Large intestine (tissue), 12 donors: ENCODE measurements at places on chromosomes 2 and 18. TPM values are rescaled to one million over a fixed set of nuclear protein-coding genes. Genes with fewer than 3 reads are reported as not detected.

DNA sequence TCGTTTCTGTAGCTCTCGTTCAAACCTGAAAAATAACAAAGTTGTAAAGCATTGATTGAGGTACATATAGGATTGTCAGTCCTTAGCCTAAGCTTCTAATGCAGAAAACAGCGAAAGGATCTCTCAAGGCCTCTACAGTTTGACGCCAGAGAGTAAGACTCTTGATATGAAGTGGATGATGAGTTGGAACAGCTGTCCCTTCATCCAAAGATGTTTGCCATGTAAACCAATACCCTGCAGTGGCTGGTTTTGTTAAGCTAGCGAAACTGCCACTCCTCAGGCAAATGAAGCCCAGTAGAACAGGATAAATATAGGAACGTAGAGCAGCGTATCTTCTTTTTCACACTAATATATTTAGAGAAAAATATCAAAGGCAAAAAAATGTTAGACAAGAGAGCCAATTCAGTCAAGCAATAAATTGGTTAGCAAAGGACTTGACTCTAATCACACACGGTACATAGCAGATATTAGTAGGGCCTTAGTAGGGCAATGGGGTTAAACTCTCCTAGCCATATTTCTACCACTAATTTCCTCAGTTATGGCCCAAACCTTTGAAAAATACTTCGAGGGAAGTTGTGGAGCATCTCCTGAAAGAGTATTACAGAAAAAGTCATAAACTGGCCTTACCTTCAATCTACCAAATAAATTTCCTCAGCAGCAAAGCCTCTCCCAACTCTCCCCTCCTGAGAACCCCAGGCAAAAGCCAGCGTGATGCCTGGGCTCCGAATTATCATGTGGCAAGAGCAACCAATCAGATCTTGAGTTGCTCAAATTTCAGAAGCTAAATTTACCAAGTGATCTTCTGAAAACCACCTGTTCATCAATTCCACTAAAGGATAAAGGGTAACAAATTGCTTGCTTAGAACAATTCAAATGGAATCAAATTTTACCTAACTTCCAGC is at the start of gene NEB:
NEB (minus strand) TSS at position 706 of the 902 bp plus-strand sequence. CDS start 1,320 bp downstream, outside the sequence.
- no peak within 1 kb of the TSS for H3K27ac ChIP-seq
- no peak within 1 kb of the TSS for H3K4me3 ChIP-seq
- H3K4me1 ChIP-seq: no peaks in the 10 kb centered on the region
- no peaks in the 10 kb centered on the region for H3K27me3 ChIP-seq
- no peak for DNase-seq

- H3K4me3 ChIP-seq: no peak overlapping the region
- DNase-seq: no peak
- H3K4me1 ChIP-seq: no peaks in the 10 kb centered on the region
- no peaks in the 10 kb centered on the region for H3K27me3 ChIP-seq
Observed at GRCh38 chr2:16939771-16940170, 274.1 kb upstream of the CYRIA start.

- H3K4me3 ChIP-seq: no peak overlapping the region
- no peaks in the 10 kb centered on the region for H3K27me3 ChIP-seq
- peaks cover 13% of the 10 kb centered on the region for H3K4me1 ChIP-seq
- H3K36me3 ChIP-seq: peaks cover 2% of the 10 kb centered on the region
- DNase-seq: peak; percentile 74
- H3K27ac ChIP-seq: no peak overlapping the region
Observed at GRCh38 chr2:112749755-112750559, 14.5 kb downstream of the CKAP2L start.

DNA sequence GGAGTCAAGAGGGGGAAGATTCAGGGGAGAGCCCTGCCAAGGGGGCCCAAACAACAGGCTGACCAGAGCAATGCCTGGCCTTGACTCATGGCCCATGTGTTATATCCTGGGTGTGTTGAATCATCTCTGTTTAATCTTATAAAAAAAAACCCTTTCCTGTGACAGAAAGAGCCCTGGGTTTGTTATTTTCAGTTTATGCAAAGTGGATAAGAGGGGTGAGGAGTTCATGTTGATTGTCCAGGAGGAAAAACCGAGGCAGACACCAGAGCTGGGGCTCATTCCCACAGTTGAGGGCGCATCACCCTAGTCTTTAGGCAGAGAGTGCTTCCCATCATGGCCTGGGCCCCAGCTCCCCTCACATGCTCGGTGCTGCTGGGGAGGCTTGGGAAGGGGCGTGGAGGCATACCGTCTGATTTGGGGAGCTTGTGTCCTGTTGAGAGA is 30.9 kb upstream of the IL37 start:
- H3K4me3 ChIP-seq: no peak overlapping the region
- no peaks in the 10 kb centered on the region for H3K4me1 ChIP-seq
- H3K36me3 ChIP-seq: no peaks in the 10 kb centered on the region
- no peaks in the 10 kb centered on the region for H3K27me3 ChIP-seq
- no peak overlapping the region for H3K27ac ChIP-seq

GRCh38 chr18:66560094-66560493 is 43.8 kb downstream of the CDH19 start:
- H3K27me3 ChIP-seq: no peaks in the 10 kb centered on the region
- no peaks in the 10 kb centered on the region for H3K4me1 ChIP-seq
- no peak for DNase-seq
- H3K36me3 ChIP-seq: no peaks in the 10 kb centered on the region

DNA sequence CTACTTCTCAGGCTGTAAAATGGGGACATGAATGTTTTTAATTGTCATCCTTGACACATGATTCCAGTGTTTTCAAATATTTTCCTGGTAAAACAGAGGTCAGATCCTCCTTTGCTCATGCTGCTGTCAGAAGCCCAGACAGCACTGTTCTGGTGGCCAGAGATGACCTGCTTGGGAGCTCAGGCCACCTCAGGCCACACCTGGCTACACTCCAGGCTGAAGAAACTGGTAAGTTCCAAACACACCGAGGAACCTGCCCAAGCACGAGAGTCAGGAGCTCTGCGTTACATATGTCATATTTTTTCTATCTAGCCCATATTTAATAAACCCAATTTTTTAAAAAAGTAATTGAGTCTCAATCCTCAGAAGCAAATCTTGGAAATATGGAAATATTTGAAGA is 47.9 kb downstream of the FECH start:
- no peaks in the 10 kb centered on the region for H3K27me3 ChIP-seq
- peaks cover 3% of the 10 kb centered on the region for H3K4me1 ChIP-seq
- H3K4me3 ChIP-seq: no peak overlapping the region
- H3K36me3 ChIP-seq: no peaks in the 10 kb centered on the region
- DNase-seq: no peak

DNA sequence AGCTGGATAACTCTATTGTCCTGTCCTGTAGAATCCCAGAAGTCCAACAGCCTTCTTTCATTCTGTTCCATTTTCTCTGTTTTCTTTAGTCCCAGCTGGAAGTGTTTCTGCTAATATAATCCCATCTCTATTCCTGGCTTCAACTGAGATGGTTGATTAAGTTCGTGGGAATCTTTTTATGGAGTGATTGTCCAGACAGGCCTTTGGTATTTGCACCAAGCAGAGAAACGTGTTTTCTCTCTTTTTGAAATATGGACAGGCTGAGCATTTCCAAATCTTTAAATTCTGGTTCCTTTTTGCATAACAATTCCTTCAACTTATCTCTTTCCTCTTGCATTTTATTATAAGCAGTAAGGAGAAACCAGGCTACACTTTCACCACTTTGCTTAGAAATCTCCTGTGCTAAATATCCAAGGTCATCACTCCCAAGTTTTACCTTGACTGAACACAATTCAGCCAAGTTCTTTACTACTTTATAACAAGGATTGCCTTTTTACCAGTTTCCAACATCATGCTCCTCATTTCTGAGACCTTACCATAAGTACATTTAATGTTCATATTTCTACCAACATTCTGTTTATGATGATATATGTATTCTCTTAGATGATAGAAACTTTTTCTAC is 108.8 kb downstream of the ZFP36L2 start:
- no peak for DNase-seq
- H3K27ac ChIP-seq: no peak overlapping the region
- H3K4me1 ChIP-seq: peaks cover 8% of the 10 kb centered on the region
- no peak overlapping the region for H3K4me3 ChIP-seq
- no peaks in the 10 kb centered on the region for H3K36me3 ChIP-seq

- no peak overlapping the region for H3K4me3 ChIP-seq
- H3K27ac ChIP-seq: no peak overlapping the region
- DNase-seq: no peak
- no peaks in the 10 kb centered on the region for H3K27me3 ChIP-seq
- H3K4me1 ChIP-seq: peaks cover 14% of the 10 kb centered on the region
Observed at GRCh38 chr18:24031318-24031717, 16.8 kb downstream of the TTC39C start.

- no peaks in the 10 kb centered on the region for H3K36me3 ChIP-seq
- DNase-seq: no peak
- H3K4me1 ChIP-seq: no peaks in the 10 kb centered on the region
- H3K27me3 ChIP-seq: no peaks in the 10 kb centered on the region
- H3K27ac ChIP-seq: no peak overlapping the region
Observed at GRCh38 chr2:223554923-223555322, 47.2 kb downstream of the SCG2 start.

DNA sequence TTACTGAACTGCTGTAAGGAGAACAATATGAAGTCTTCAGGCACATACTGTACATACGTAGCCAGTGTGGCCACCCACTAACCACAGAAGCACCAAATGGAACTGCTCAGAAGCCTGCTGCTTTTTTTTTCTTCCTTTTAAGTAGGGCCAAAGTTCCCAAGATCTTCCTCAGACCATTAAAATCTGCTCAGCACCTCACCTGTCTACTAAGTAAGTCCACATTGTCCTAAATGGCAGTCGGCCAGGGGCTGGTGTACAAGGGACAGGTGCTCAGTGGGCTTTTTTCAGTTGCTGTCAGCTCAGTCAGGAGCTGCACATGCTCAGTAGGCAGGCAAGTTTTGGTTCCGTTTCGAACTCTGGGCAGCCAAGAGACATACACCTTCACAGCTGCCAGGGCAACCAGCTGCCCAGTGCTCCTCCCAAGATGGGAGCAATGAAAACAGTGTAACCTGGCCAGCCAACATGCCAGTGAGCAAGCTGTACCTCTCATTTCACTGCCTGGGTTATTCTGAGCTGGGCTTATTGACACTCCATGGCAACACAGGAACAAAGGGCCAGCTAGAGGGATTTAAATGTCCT is 86.1 kb downstream of the ACVR1 start:
- H3K27me3 ChIP-seq: no peaks in the 10 kb centered on the region
- H3K4me1 ChIP-seq: peaks cover 19% of the 10 kb centered on the region
- DNase-seq: no peak
- H3K4me3 ChIP-seq: no peak overlapping the region
- H3K36me3 ChIP-seq: no peaks in the 10 kb centered on the region
- no peak overlapping the region for H3K27ac ChIP-seq

- no peaks in the 10 kb centered on the region for H3K4me1 ChIP-seq
- H3K4me3 ChIP-seq: no peak overlapping the region
- no peaks in the 10 kb centered on the region for H3K36me3 ChIP-seq
- H3K27ac ChIP-seq: no peak overlapping the region
Observed at GRCh38 chr2:222823183-222823930, 37.5 kb upstream of the ACSL3 start.

- DNase-seq: no peak
- H3K4me1 ChIP-seq: no peaks in the 10 kb centered on the region
- no peak overlapping the region for H3K4me3 ChIP-seq
Observed at GRCh38 chr2:228983700-228984099, 287.4 kb downstream of the PID1 start.

DNA sequence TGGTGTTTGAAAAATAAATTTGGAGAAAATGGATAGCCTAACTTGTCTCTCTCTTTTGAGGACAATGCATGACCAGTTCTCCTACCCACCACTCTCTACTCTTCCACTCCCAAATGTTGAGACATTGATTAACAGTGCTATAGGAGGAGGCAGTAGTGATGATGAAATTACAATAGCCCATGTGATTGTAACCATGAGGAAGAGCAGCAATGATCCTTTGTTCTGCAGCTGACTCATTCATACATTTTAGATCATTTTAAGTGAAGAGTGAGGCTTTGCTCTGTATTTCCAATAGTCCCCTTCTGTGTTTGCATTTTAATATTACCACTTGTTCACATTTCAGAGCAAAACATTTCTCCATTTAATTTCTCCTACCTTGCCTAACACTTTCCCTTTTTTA is 592.3 kb downstream of the THSD7B start:
- H3K4me1 ChIP-seq: no peaks in the 10 kb centered on the region
- DNase-seq: no peak
- no peak overlapping the region for H3K27ac ChIP-seq

DNA sequence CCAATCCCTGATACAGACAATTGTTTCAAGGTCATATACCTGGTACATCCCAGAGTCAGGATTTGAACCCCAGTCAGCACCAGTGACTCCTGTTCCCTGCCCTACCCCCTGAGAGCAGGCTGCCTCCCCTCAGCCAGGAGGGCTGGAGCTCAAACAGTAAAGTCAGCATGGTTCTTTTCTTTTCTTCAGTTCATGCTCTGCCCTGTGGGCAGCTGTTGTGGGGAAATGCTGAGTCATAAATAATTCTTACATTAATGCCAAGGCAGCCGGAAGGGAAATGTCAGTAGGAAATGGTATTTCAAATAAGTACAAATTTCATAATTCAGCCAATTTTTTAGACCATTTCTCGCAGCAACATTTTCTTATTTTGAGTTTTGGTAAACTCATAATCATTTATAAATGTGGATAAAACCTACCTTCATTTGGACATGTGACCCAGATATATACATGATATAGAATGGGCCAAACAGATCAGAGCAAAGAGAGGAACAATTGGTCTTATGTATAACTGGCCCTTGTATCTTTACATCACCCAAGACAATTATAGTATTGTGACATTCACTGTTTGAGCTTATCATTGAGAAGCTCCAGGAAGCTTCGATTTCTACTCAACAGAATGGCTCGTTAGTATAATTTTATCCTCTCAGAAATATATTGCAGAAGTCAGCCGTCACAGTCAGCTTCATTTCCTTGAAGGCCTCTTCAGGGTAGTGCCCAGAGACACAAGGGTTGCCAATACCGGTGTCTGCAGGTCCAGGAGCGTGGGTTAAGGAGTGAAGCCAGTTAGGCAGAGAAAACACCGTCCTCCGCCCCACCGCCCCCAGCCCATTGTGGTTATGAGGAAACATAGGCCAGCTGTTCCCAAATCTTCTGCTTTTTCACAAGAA is 28.0 kb upstream of the SCYGR1 start:
- H3K4me1 ChIP-seq: peaks cover 7% of the 10 kb centered on the region
- no peak overlapping the region for H3K27ac ChIP-seq
- H3K36me3 ChIP-seq: no peaks in the 10 kb centered on the region
- no peaks in the 10 kb centered on the region for H3K27me3 ChIP-seq
- no peak overlapping the region for H3K4me3 ChIP-seq

- no peaks in the 10 kb centered on the region for H3K27me3 ChIP-seq
- H3K36me3 ChIP-seq: no peaks in the 10 kb centered on the region
- DNase-seq: no peak
- peaks cover 5% of the 10 kb centered on the region for H3K4me1 ChIP-seq
- H3K27ac ChIP-seq: no peak overlapping the region
Observed at GRCh38 chr2:226556050-226556449, 243.6 kb downstream of the IRS1 start.

Gene REL
- 11.2 TPM for polyA plus RNA-seq

Gene COL6A3
- polyA plus RNA-seq: 127 TPM

Gene GALNT5
- 14.3 TPM for polyA plus RNA-seq

Gene NEDD4L
- 93.0 TPM for polyA plus RNA-seq

Gene REG3G
- 5.0 TPM for polyA plus RNA-seq

Gene ERICH2
- polyA plus RNA-seq: 0.69 TPM

Gene LRRTM4
- polyA plus RNA-seq: 1.2 TPM

Gene DQX1
- 12.9 TPM for polyA plus RNA-seq

Gene CACNB4
- 1.8 TPM for polyA plus RNA-seq

Gene TTC21B
- polyA plus RNA-seq: 17.8 TPM
